Osteocyte (in vitro differentiated cells): ENCODE measurements at places on chromosomes 11 and 22.

- peaks cover 54% of the 10 kb centered on the region for H3K36me3 ChIP-seq
- no peaks in the 10 kb centered on the region for H3K4me1 ChIP-seq
- H3K27ac ChIP-seq = no peak overlapping the region
- H3K4me3 ChIP-seq = no peak overlapping the region
- no peaks in the 10 kb centered on the region for H3K27me3 ChIP-seq
These were observed 32.5 kb downstream of the DRG1 start for GRCh38 chr22:31431950-31432349.

DNA sequence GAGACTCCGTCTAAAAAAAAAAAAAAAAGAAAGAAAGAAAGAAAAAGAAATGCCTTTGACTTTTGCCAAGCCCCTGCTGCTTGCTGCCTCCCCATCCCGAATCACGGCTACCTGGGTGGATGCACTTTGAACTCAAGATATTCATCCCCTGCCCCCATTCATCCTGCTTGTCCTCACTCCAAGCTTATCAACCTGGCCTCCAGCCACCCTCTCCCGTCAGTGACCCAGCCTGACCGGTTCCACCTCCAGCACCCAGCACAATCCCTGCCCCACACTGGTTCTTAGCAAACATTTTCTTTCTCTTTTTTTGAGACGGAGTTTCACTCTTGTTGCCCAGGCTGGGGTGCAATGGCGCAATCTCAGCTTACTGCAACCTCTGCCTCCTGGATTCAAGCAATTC lies 44.4 kb downstream of the CYTH4 start:
- H3K4me1 ChIP-seq = peaks cover 22% of the 10 kb centered on the region
- peaks cover 21% of the 10 kb centered on the region for H3K27me3 ChIP-seq
- no peaks in the 10 kb centered on the region for H3K36me3 ChIP-seq
- no peak for DNase-seq
- H3K4me3 ChIP-seq = no peak overlapping the region
- H3K27ac ChIP-seq = no peak overlapping the region

- no peak overlapping the region for H3K4me3 ChIP-seq
- H3K27ac ChIP-seq = no peak overlapping the region
- no peaks in the 10 kb centered on the region for H3K36me3 ChIP-seq
- no peaks in the 10 kb centered on the region for H3K27me3 ChIP-seq
These were observed 517.2 kb downstream of the MN1 start for GRCh38 chr22:27284324-27284723.

- peaks cover 13% of the 10 kb centered on the region for H3K27me3 ChIP-seq
- no peak for DNase-seq
- H3K36me3 ChIP-seq = peaks cover 46% of the 10 kb centered on the region
- H3K4me1 ChIP-seq = peaks cover 4% of the 10 kb centered on the region
These were observed 47.9 kb downstream of the KCNQ1OT1 start for GRCh38 chr11:2651826-2652271.

DNA sequence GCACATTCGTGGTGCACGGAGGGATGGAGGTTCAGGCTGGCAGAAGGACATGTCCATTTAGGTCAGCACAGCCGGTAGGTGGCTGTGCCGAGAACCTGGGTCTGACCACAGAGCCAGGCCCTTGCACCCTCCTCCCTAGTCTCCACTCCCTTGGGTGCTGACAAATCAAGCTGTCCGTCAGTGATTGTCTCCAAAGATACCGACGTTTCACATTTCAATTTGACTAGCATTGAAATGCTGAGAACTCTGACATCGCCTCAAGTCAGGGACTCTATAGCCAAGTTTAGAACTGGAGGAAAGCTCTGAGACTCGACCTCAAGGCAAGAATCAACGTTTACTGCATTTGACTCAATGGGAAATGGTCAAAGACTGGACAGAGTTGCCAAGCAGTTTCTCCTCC lies 1321.1 kb downstream of the TBC1D22A start:
- no peak overlapping the region for H3K4me3 ChIP-seq
- no peak overlapping the region for H3K27ac ChIP-seq

GRCh38 chr11:8638300-8638699 lies 44.2 kb downstream of the TRIM66 start:
- peaks cover 24% of the 10 kb centered on the region for H3K36me3 ChIP-seq
- no peaks in the 10 kb centered on the region for H3K4me1 ChIP-seq
- no peak for DNase-seq
- H3K4me3 ChIP-seq = no peak overlapping the region
- no peaks in the 10 kb centered on the region for H3K27me3 ChIP-seq

- H3K36me3 ChIP-seq = no peaks in the 10 kb centered on the region
- H3K4me1 ChIP-seq = peaks cover 49% of the 10 kb centered on the region
- no peak overlapping the region for H3K4me3 ChIP-seq
- H3K27ac ChIP-seq = peak overlapping the region; percentile 16
- DNase-seq = no peak
- peaks cover 4% of the 10 kb centered on the region for H3K27me3 ChIP-seq
These were observed 15.4 kb upstream of the PEX26 start for GRCh38 chr22:18062421-18062820.

- H3K4me1 ChIP-seq = peaks cover 19% of the 10 kb centered on the region
- H3K27ac ChIP-seq = no peak overlapping the region
- H3K27me3 ChIP-seq = no peaks in the 10 kb centered on the region
- no peak overlapping the region for H3K4me3 ChIP-seq
- DNase-seq = no peak
These were observed 730.5 kb upstream of the CCDC179 start for GRCh38 chr11:23590596-23591308.
